ENCODE measurements at places on chromosomes 11 and 22.

DNA sequence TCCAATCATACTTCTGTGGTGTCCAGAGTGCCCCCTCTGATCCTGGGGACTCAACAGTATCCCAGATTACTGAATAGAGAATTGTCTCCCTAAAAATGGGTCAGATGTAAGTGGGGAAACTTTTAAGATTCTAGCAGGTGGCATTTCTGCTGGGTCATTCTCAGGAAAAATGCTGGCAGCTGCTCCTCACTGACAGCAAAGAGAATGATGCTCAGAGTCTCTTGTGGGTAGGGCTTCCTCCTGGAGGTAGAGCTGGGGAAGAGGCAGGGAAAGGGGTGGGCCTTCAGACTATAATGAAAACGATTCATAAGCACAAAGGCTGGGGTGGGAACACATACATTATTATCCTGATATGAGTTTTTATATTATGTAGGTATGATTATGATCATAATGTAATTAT lies 647.2 kb downstream of the NELL1 start:
- DNase-seq, result no peak

DNA sequence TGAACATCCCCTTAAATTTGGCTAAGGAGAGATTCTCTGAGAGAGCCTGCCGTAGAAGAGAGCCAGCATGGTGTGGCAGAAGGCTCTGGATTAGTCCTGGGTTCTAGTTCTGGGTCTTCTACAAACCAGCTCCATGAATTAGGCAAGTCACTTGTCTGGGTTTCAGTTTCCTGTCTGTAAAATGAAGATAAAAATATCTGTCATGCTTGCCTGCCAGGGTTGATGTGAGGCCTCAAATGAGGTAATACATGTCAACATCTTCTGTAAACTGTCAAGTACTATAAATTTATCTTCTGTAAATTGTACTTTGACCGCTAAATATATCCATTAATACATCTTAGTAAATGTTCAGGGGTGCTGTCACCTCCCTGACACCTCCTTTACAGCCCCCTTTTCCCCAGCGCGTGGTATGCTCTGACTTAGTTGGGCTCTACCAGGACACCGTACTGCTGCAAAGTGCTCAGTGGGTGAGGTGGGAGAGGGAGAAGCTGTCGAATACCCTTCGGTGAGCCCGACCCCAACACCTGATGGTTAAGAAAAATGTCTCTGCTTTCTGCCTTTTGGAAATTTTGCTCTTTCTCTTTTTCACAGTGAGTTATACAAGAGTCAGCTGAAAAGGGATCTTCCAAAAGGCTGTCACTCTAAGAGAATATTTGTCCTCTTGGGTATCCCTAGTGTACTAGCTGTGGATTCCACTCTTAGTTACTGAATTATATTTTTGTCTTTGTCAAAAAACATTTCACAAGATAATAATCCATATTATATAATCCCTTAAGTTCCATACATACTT lies 15.0 kb downstream of the RBX1 start:
- DNase-seq, result no peak

- no peak for DNase-seq
These were observed 435.2 kb upstream of the B3GAT1 start for GRCh38 chr11:134847083-134847715.

GRCh38 chr11:133605482-133605881 lies 73.2 kb upstream of the OPCML start:
- DNase-seq, result no peak

DNA sequence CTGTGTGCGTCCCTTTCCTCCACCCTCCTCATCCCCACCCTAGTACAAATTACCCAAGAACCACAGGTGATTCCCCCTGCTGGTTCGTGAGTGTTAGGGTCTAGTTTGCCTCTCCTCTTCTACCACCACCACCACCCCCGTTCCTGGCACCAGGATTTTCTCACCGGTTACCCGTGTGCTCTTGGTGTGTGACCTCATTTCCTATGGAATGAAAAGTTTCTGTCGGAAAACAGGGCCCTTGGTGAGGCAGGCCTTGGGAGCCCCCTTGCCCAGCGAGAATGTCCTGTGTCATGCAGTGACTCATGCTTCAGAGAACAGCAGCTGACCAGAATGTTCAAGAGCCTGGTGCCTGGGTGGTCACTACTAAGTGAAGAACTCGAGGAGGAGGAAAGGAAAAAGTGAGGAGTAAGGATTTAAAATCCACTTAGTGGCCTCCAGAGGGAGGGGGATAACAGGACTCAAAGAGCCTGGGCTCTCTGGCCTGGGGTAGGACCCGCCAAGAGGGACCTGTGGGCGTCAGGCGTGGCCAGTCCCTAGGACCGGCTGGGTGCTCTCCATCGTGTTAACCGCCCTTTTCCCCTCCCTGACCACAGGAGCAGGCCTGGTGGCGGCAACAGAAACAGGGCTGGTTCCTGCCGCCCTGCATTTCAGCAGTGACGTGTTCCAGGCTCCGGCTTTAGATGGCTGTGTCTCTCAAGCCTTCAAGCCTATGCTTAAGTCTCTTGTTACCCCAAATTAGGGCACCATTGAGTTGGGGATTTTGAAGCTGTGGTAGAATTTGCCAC lies 30.2 kb downstream of the C22orf31 start:
- DNase-seq, result no peak

- DNase-seq, result no peak
These were observed 27.6 kb downstream of the TENM4 start for GRCh38 chr11:79413268-79413667.

DNA sequence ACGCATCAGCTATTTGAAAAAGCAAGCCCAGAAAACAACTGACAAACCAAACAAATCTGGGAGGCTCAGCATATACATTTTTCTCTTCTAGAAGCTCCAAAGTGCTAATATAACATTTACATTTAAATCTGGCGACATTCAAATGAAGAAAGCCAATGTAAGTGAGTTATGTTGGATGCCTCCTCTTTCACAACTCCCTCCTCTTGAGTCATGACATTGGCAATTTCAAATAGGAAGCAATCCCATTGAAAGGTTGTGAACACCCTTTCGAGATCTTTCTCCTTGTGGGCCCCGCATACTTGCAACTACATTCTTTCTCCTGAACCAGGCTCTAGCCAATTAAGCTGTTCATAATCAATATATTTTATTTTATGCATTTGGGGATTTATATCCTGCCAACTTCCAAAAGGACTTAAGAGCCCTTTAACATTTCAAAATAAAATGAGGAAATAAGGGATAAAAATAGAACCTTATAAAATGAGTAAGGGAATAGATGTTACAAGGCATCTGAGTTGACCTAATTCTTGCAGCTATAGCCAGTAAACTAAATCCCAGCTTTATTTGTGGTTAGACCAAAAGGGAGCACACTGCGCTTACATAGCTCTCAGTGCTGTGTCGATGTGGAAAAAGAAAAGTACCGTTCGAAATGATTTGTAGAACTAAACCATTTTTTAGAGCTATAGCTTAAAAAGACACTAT lies 129.5 kb upstream of the SESN3 start:
- no peak for DNase-seq

DNA sequence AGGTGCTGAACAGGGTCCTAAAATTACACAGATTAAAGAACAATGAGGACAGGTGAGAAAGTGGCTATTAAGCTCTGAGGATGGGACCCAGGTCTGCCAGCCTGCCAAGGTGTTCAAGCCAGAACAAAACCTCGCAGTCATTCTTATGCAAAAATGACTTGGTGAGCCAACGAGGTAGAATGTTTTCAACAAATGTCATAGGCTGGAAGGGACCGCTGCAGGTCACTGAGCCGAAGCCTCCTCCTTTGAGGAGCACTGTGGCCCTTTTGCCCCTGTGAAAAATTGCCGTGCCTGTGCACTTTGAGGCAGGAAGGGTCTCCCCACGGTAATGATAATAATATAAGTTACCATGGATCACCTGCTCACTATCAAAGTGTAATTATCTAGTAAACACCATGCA lies 216.2 kb downstream of the DSCAML1 start:
- no peak for DNase-seq

- no peak for DNase-seq
These were observed 6.0 kb downstream of the CCDC157 start for GRCh38 chr22:30362651-30363281.

DNA sequence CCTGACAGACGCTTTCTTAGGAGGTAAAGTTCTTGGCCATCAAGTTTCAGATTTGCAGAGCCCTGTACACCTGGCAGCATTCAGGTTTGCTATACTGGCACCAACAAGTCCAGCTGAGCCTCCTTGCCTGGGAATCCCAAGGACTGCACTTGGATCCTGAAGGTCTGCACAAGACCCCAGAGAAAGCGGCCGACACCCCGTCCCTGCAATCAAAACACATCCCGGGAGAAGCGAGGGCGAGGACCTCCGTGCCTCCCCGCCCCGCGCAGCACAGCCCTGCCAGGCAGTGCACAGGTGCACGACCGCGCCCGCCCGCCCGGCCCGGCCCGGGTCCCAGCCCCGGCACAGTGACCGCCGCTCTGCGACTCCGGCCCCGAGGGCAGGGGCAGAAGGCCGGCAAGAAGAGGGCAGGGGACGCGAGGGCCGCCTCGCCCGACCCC lies 559 bp downstream of the MRTFA start:
- DNase-seq, result no peak

GRCh38 chr11:17812091-17812864 lies 77.7 kb downstream of the KCNC1 start:
- no peak for DNase-seq

- DNase-seq, result no peak
These were observed 25.4 kb downstream of the COA4 start for GRCh38 chr11:73851046-73851764.

DNA sequence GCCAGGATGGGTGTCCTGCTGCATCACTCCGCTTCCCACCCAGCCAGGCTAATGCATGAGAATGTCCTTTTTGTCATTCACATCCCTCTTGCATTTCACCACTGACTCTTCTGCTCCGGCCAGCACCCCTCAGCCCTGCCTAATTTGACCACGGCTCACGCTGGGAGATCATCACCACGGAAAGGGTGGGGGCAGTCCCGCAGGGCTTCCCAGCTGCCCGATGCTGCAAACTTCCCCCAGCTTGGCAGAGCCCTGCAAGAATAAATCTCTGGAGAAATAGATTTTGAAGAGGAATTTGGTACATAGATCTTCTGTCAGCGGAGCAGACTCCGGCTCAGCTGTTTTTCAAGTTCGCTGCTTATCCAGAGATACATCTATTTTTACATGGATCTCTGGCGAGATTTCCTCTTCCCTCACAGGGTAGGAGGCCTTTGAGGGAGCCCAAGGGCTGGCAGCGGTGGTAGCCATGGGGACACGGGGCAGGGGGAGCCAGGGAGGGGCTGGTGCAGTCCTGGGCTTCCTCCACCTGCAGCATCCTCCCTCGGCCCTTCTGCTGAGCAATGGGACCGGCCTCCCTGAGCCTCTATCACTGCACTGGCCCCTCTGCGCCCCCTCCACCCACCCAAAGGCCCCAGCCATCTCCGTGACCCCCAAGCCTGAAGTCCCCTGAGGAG lies 62.6 kb downstream of the BUD13 start:
- no peak for DNase-seq

- DNase-seq, result no peak
These were observed 2.4 kb downstream of the OR52E1 start for GRCh38 chr11:5071799-5072198.

GRCh38 chr11:1130276-1131032 lies 27.3 kb upstream of the MUC5AC start:
- no peak for DNase-seq

GRCh38 chr11:62496676-62497075 lies 49.9 kb downstream of the AHNAK start:
- no peak for DNase-seq

DNA sequence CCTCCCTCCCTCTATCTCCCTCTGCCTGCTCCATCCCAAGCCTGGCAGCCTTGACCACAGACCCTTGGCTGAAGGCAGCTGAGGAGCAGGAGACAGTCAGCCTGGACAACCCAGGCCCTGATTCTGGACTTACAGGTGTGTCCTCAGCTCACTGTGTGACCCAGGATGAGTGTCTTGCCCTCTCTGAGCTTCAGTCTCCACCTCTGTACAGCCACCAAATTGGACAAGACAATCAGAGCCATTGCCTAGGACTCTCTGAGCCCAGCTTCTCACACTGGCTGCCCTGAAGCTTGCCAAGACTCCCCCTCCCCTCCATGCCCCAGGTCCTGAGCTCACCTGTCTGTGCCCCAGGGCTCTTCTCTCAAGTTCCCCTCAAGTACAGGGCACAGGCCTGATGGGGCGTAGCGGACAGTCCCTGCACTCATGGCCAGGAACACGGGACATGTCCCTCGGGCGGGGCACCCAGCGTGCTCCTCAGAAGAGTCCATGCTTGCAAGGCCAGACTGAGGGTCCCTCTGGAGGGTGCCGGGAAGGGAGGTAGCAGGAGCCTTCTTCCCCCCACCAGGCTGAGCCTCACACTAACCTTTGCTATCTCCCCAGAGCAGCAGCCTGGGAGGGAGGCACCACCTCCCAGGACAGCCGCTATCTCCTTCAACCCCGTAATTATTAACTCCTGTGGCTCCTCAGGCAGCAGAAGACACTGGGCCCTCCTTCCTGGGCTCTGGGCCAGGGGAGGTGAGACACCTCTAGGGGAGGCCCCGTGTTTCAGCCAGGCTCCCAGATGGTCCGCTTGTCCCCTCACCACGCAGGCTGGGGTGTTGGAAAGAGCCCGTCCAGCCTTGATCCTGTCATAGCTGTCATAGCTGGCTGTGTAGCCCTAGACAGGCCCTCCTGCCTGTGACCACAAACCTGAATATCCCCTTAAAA lies 2.6 kb upstream of the RAB3IL1 start:
- DNase-seq, result no peak

DNA sequence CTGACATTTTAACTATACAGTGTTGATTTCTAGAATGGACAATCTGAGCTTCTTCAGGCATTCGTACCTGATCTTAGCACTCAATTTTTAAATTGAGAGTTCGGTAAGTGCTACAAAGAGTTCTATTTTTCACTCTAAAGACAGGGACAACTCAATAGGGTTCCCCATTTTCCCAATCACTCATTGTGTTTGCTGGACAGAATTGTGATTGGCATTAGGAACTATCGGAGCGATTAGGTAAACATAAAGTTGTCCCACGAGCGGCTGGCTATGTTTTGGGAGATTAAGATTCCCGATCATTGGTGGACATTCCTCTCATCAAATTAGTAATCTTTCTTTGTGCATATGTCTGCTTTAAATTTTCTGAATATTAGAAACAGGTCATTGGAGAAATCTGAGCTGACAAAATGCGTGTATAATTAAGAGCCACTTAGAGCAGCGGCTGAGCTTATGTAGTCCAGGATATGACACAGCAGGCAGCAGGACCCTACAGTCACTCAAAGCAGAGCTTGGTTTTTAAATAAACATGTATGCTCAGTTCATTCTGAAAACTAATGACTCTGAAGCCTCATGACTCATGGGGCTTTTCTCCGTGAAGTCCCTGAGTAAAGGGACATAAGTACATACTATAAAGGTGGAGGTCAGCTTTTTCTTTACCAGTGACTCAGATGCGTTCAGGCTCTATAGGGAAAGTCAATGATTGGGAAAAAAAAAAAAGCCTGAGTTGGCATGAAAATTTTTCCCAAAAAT lies 109.4 kb downstream of the GRIA4 start:
- no peak for DNase-seq

- DNase-seq, result no peak
These were observed 229.0 kb upstream of the ZC3H12C start for GRCh38 chr11:109864151-109864661.

GRCh38 chr11:80007616-80008015 lies 566.8 kb upstream of the TENM4 start:
- no peak for DNase-seq

- no peak for DNase-seq
These were observed 76.5 kb downstream of the SWAP70 start for GRCh38 chr11:9740202-9740883.

GRCh38 chr22:34973926-34974325 lies 92.0 kb upstream of the ISX start:
- no peak for DNase-seq
